RPMI7951 (cell line): ENCODE measurements at places on chromosomes 7 and 10. TPM values are rescaled to one million over a fixed set of nuclear protein-coding genes. Genes with fewer than 3 reads are reported as not detected.
A peak's percentile ranks its signal among the peaks of the same experiment; 100 is the strongest.

The GPR26 gene
- under 0.01 TPM in 2 replicates for total RNA-seq

The CALD1 gene
- 209 and 259 TPM in 2 replicates for total RNA-seq

The SPDYE1 gene
- not detected in 2 replicates for total RNA-seq

The PDZD8 gene
- 8.5 and 11.9 TPM in 2 replicates for total RNA-seq

The CHN2 gene
- 0.20 and 0.36 TPM in 2 replicates for total RNA-seq

The NPFFR1 gene
- not detected in 2 replicates for total RNA-seq

- no peak for DNase-seq
These were observed 26.9 kb downstream of the ADCY1 start for GRCh38 chr7:45601094-45601493.

- no peak for DNase-seq
These were observed 202.1 kb upstream of the NPVF start for GRCh38 chr7:25430200-25430931.

- peak; percentile 50 for DNase-seq
These were observed 10.7 kb upstream of the SLIT1 start for GRCh38 chr10:97196223-97197029.

DNA sequence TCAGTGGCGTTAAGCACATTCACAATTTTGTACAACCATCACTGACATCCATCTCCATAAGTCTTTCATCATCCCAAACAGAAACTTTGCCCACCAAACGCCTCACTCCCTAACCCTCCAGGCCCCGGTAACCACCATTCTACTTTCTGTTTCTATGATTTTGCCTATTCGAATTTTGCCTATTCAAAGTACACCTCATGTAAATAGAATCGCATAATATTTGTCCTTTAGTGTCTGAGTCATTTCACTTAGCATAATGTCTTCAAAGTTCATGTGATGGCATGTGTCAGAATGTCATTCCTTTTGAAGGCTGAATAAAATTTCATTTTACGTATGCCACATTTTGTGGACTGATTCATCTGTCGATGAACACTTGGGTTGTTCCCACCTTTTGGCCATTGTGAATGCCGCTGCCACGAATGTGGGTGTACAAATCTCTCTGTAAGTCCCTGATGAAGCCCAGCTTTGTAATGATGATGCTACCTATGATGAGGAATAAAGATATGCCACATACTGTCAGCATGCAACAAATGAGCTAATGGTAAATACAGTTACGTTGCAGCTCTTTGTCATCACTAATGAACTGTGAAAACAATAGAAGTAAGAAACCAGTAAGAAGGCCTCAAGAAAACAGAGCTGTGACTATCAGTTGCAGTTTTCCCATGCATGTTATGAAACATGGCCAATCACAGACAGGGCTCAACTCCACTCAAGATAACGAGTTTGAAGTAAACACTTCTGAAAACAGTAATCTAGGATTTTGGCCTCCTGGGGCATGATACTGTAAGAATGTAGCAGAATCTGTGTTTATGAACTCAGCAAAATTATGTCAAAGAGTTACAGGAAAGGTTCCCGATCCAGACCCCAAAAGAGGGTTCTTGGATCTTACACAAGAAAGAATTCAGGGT is 120.0 kb downstream of the ADAM12 start:
- DNase-seq = no peak

GRCh38 chr10:33795529-33795928 is 461.1 kb upstream of the NRP1 start:
- DNase-seq = no peak

GRCh38 chr7:70016044-70016770 is 417.9 kb downstream of the AUTS2 start:
- peak; percentile 6 for DNase-seq
